Activated T-cell treated with anti-CD3 and anti-CD28 coated beads, Interleukin-2, amount 50 U/mL, for 72 hours (primary cell): ENCODE measurements at places on chromosomes 7 and 10. TPM values are rescaled to one million over a fixed set of nuclear protein-coding genes. Genes with fewer than 3 reads are reported as not detected.

Gene LARP4B
- 109 TPM for total RNA-seq

Gene GPR15LG
- not detected for total RNA-seq

Gene RBM48
- total RNA-seq = 16.1 TPM

Gene LRRD1
- total RNA-seq = not detected

Gene C10orf53
- not detected for total RNA-seq

Gene ASAH2
- total RNA-seq = 3.9 TPM
